ENCODE measurements at places on chromosomes 6 and 20.
A peak's percentile ranks its signal among the peaks of the same experiment; 100 is the strongest.

DNA sequence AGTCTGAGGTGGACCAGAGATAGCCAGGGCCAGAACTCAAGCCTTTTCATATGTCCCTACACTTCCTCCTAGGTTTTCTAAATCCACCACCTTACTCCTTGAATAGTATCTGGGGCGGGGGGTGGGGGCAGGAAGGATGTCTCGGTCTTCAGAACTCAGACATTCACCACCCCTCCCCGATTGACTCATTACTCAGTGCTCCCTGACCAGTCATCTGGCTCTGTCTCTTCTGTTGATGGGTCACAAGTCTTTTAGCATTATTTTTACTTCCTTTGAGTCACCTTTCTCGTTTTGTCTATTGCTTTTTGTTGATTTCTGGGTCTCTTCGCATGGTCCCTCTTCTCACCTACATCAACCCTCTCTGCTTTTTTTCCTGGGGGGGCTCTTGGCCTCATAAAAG lies 23.3 kb downstream of the NOX3 start:
- H3K4me3 ChIP-seq = no peak overlapping the region
- H3K36me3 ChIP-seq = no peaks in the 10 kb centered on the region
- H3K27me3 ChIP-seq = no peaks in the 10 kb centered on the region
- no peak for DNase-seq

DNA sequence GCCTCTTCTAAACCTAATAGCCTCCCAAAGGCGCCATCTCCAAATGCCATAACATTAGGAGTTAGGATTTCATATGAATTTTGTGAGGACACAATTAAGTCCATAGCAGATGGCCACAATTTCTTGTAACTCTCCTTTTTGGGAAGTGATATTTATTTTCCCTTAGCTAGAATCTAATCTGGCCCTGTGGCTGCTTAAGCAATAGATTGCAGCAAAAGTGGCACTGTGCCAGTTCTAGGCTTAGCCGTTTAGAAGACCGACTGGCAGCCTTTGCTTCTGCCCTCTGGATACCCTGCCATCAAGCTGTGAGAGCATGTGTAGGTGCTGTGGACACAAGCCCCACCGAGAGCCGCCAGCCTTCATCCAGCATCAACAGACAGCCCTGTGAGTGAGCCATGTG lies 15.9 kb upstream of the ADGB start:
- H3K27me3 ChIP-seq = no peaks in the 10 kb centered on the region
- H3K27ac ChIP-seq = no peak overlapping the region
- no peak overlapping the region for H3K4me3 ChIP-seq
- no peak for DNase-seq

GRCh38 chr6:16698162-16698533 lies 63.1 kb downstream of the ATXN1 start:
- H3K27me3 ChIP-seq = no peaks in the 10 kb centered on the region
- peaks cover 45% of the 10 kb centered on the region for H3K4me1 ChIP-seq
- H3K36me3 ChIP-seq = no peaks in the 10 kb centered on the region
- no peak overlapping the region for H3K4me3 ChIP-seq
- DNase-seq = no peak
- H3K27ac ChIP-seq = peak overlapping the region; percentile 53

GRCh38 chr20:54017846-54018245 lies 52.5 kb downstream of the BCAS1 start:
- no peaks in the 10 kb centered on the region for H3K27me3 ChIP-seq
- H3K36me3 ChIP-seq = no peaks in the 10 kb centered on the region
- no peaks in the 10 kb centered on the region for H3K4me1 ChIP-seq

GRCh38 chr20:25675161-25675560 lies 21.5 kb downstream of the ZNF337 start:
- DNase-seq = no peak
- H3K27me3 ChIP-seq = no peaks in the 10 kb centered on the region
- no peak overlapping the region for H3K4me3 ChIP-seq
- no peak overlapping the region for H3K27ac ChIP-seq
- H3K36me3 ChIP-seq = peaks cover 5% of the 10 kb centered on the region

GRCh38 chr20:50528804-50529351 lies 18.7 kb downstream of the PTPN1 start:
- H3K27me3 ChIP-seq = no peaks in the 10 kb centered on the region
- no peak overlapping the region for H3K27ac ChIP-seq
- no peaks in the 10 kb centered on the region for H3K36me3 ChIP-seq
- DNase-seq = no peak
- H3K4me1 ChIP-seq = peaks cover 83% of the 10 kb centered on the region
- no peak overlapping the region for H3K4me3 ChIP-seq

- DNase-seq = no peak
- peaks cover 50% of the 10 kb centered on the region for H3K4me1 ChIP-seq
- no peaks in the 10 kb centered on the region for H3K27me3 ChIP-seq
Observed at GRCh38 chr20:56829788-56830385, 200.8 kb downstream of the TFAP2C start.

- H3K27me3 ChIP-seq = no peaks in the 10 kb centered on the region
- no peak overlapping the region for H3K27ac ChIP-seq
- no peaks in the 10 kb centered on the region for H3K36me3 ChIP-seq
- no peak for DNase-seq
- no peak overlapping the region for H3K4me3 ChIP-seq
Observed at GRCh38 chr6:30002871-30003270, 58.2 kb upstream of the POLR1H start.

- no peaks in the 10 kb centered on the region for H3K36me3 ChIP-seq
- H3K4me1 ChIP-seq = no peaks in the 10 kb centered on the region
- DNase-seq = no peak
Observed at GRCh38 chr20:14488756-14489479, 151.5 kb upstream of the FLRT3 start.

GRCh38 chr6:5566718-5567117 lies 305.4 kb downstream of the FARS2 start:
- no peaks in the 10 kb centered on the region for H3K36me3 ChIP-seq
- H3K27ac ChIP-seq = no peak overlapping the region
- DNase-seq = no peak
- peaks cover 6% of the 10 kb centered on the region for H3K4me1 ChIP-seq
- H3K4me3 ChIP-seq = no peak overlapping the region
- H3K27me3 ChIP-seq = no peaks in the 10 kb centered on the region

DNA sequence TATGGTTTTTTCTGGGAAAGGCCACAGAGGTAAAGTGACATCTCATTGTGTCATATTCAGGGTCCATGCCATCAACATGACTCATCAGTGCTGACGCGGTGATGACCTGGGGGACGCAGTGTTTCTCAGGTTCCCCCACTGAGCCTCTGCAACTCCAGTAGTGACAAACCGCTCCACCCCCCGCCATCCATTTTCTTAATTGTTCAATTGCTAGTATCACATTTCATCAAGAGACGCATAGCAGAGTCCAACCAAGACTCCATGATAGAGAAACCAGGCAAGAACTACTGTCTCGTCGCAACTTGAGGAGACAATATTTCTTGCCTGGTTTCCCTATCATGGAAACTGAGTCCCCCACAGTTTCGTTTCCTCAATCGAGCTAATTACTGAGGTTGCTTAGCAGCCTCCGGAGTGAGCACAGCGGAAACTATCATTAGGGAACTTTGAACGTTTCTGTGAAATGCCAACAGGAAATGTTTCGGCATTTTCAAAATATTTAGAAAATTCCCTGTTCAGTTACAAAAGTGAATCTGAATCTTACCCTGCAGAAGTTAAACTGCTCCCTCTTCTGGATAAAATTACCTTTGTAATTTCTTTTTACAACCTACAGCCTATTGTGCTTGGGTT lies 12.2 kb upstream of the SERPINB1 start:
- DNase-seq = no peak
- H3K4me1 ChIP-seq = peaks cover 45% of the 10 kb centered on the region
- H3K36me3 ChIP-seq = no peaks in the 10 kb centered on the region
- peak overlapping the region; percentile 63 for H3K27ac ChIP-seq

DNA sequence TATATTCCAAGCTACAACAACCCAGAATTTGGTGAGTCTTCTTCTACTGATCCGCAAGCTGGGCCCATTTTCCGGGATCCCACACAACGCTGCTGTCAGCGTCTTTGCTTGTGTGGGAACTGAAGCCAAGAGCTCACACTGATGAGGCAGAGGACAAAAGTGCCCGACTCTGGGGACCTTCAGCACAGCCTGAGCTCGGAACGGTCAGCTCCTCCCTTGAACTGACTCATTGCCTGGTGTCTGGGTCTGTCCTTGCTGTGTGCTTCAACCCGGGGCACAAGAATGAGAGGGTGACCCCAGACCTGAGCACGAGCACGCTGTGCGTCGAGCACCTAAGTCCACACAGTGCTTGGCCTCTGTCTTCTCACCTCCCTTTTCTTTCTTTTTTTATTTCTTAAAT lies 33.5 kb downstream of the DACT2 start:
- no peak overlapping the region for H3K4me3 ChIP-seq
- no peak for DNase-seq
- no peaks in the 10 kb centered on the region for H3K27me3 ChIP-seq

- H3K4me3 ChIP-seq = no peak overlapping the region
- no peak overlapping the region for H3K27ac ChIP-seq
- DNase-seq = no peak
- no peaks in the 10 kb centered on the region for H3K27me3 ChIP-seq
- H3K36me3 ChIP-seq = no peaks in the 10 kb centered on the region
Observed at GRCh38 chr6:65059568-65059967, 647.5 kb downstream of the EYS start.

DNA sequence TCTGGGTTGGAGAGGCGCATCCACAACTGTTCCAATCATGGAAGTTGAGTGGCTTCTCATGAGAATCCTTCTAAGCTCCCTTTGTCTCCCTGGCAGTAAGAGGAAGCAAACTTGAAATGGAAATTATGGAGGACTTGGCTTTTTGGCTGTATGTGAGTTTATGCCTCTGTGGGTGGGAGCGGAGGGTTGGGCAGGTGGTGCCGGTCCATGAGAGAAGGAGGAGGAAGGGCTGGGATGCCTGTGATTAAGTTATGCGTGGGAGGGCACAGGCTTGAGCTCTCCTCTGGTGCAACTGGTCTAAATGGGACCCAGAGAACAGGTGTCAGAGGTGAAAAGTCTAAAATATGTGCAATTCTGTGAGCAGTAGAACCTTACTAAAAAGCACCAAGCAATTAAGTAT lies 2.2 kb downstream of the PHACTR3 start:
- no peak overlapping the region for H3K27ac ChIP-seq
- DNase-seq = no peak
- peaks cover 12% of the 10 kb centered on the region for H3K4me1 ChIP-seq
- no peaks in the 10 kb centered on the region for H3K36me3 ChIP-seq
- peaks cover 6% of the 10 kb centered on the region for H3K27me3 ChIP-seq

DNA sequence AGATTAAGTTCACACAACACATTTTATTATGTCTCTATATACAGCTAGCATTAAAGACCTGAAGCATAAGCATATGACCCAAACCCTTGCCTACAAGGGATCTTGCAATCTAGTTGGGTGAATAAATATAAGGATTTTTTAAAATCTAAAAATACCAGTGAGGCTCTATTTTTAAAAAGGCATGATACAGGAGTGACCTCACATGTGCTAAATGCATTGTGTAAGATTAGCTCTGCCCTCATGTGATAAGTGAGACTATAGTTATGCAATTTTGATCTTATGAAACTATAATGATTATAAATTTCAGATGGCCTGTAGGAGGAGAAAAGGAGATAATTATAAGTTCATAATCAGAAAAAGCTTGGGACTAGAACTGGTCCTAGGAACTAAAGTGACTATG lies 451.0 kb upstream of the MAN1A1 start:
- no peak for DNase-seq
- no peaks in the 10 kb centered on the region for H3K36me3 ChIP-seq
- no peak overlapping the region for H3K4me3 ChIP-seq
- no peaks in the 10 kb centered on the region for H3K27me3 ChIP-seq

DNA sequence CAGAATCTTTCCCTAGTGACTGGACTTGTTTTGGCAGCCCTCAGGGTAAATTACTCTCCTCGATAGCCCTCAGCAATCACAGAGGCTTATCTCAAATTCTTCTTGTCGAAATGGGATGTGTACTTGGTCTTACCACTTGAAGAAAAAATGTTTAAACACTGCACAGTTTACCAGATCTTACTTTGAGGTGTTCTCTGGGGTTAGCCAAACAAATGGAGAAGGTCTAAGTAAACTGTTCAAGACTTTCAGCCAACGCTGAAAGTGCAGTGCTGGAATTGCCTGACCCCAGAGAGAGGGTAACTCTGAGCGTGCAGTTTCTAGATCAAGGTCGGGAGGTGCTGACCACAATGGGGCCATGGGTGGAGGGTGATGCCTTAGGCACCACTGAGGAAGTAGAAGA lies 39.2 kb downstream of the MYLIP start:
- no peaks in the 10 kb centered on the region for H3K27me3 ChIP-seq
- H3K36me3 ChIP-seq = no peaks in the 10 kb centered on the region
- no peak overlapping the region for H3K4me3 ChIP-seq
- no peak overlapping the region for H3K27ac ChIP-seq
- DNase-seq = no peak

- no peak for DNase-seq
- no peaks in the 10 kb centered on the region for H3K36me3 ChIP-seq
- no peaks in the 10 kb centered on the region for H3K4me1 ChIP-seq
- H3K4me3 ChIP-seq = no peak overlapping the region
Observed at GRCh38 chr6:81739230-81740195, 13.0 kb downstream of the TENT5A start.

DNA sequence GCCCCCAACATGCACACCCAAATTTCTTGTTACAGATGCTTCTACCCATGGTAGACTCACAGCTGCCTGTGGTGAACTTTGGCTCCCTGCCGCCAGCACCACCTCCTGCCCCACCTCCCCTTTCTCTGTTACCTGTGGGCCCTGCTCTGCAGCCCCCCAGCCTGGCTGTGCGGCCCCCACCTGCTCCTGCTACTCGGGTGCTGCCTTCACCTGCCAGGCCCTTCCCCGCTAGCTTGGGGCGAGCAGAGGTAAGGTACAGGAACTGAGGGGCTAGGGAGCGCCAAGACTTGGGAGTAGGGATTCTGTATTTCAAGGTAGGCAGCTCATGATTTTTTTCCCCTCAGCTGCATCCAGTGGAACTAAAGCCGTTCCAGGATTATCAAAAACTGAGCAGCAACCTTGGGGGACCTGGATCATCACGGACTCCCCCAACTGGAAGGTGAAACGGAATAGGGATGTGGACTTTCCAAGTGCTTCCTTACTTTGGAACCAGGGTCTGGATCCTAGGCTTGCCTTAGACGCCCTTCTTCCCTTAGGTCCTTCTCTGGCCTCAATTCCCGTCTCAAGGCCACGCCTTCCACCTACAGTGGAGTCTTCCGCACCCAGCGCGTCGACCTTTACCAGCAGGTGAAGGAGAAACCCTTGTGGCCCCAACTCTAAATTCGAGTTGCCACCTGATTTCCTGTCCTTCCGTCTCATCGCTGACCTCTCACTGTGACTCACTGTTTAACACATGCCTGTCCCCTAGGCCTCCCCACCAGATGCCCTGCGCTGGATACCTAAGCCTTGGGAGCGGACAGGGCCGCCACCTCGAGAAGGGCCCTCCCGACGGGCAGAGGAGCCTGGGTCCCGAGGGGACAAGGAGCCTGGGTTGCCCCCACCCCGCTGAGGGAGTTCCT lies 15.5 kb downstream of the BAG6 start:
- no peaks in the 10 kb centered on the region for H3K4me1 ChIP-seq
- H3K27ac ChIP-seq = no peak overlapping the region
- no peaks in the 10 kb centered on the region for H3K27me3 ChIP-seq
- H3K36me3 ChIP-seq = no peaks in the 10 kb centered on the region
- DNase-seq = no peak

- H3K27ac ChIP-seq = no peak overlapping the region
- H3K4me1 ChIP-seq = no peaks in the 10 kb centered on the region
- H3K27me3 ChIP-seq = no peaks in the 10 kb centered on the region
- DNase-seq = no peak
- H3K36me3 ChIP-seq = no peaks in the 10 kb centered on the region
Observed at GRCh38 chr6:29466241-29466640, 9.3 kb downstream of the OR2H1 start.
